ENCODE measurements at places on chromosomes 7 and 10. TPM values are rescaled to one million over a fixed set of nuclear protein-coding genes. Genes with fewer than 3 reads are reported as not detected.

The PRR15 gene
- 0.23 TPM for total RNA-seq

The PTF1A gene
- not detected for total RNA-seq

The MAT1A gene
- not detected for total RNA-seq

The NPSR1 gene
- total RNA-seq, result not detected

The KAZALD1 gene
- 0.12 TPM for total RNA-seq

The PLPP4 gene
- total RNA-seq, result 11.1 TPM

The IL2RA gene
- not detected for total RNA-seq

The CDHR1 gene
- 1.3 TPM for total RNA-seq

The KLHL7 gene
- total RNA-seq, result 32.0 TPM

The HOXA9 gene
- 36.1 TPM for total RNA-seq

The ARHGAP22 gene
- 65.8 TPM for total RNA-seq

The TRAPPC14 gene
- 20.0 TPM for total RNA-seq

The C10orf62 gene
- total RNA-seq, result not detected

The DDC gene
- total RNA-seq, result not detected

The ABCA13 gene
- 0.44 TPM for total RNA-seq

The HSPA12A gene
- 3.0 TPM for total RNA-seq

The PRSS2 gene
- 3.0 TPM for total RNA-seq

The ASIC3 gene
- total RNA-seq, result 1.6 TPM

The SORBS1 gene
- total RNA-seq, result 4.2 TPM

The RHOBTB1 gene
- 42.7 TPM for total RNA-seq

The UFSP1 gene
- total RNA-seq, result 0.34 TPM

The SRPK2 gene
- total RNA-seq, result 59.6 TPM

The TMEM236 gene
- total RNA-seq, result 0.48 TPM

The TRIM73 gene
- total RNA-seq, result 2.6 TPM

The CALHM2 gene
- 14.5 TPM for total RNA-seq

All from glomerular endothelial cell (primary cell).